ENCODE measurements at places on chromosomes 13 and 19. TPM values are rescaled to one million over a fixed set of nuclear protein-coding genes. Genes with fewer than 3 reads are reported as not detected.

Gene ICAM4
- 0.82 TPM for total RNA-seq

Gene PRR36
- not detected for total RNA-seq

Gene GAS6
- total RNA-seq, result 186 TPM

Gene ATP1A3
- total RNA-seq, result not detected

Gene RDH8
- total RNA-seq, result not detected

Gene ATP4B
- not detected for total RNA-seq

Gene PTGIR
- total RNA-seq, result 8.5 TPM

Gene MUC16
- not detected for total RNA-seq
